ENCODE measurements at places on chromosomes 6 and 20.

- peak; percentile 68 for DNase-seq
Measured at GRCh38 chr20:46060301-46060881, 29.4 kb downstream of the NCOA5 start.

DNA sequence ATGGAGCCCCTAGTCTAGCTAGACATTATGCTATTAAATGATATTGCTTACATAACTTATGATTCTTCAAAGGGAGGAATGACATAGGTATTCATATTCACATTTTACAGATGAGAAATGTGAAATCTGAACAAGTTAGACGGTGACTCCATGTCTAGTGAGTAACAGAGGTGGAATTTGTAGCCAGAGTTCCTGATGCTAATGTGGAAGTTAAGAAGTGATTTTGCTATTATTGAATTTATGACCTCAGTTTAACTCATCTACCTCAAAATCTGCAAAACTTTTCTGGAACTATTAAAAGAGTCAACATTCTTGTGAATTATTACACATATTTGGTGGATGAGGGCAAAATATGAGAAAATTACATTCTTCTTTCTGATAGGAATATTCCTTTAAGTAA, 347.6 kb upstream of the MMS22L start:
- no peak for DNase-seq

GRCh38 chr6:170031684-170032121, 259.2 kb downstream of the DLL1 start:
- DNase-seq, result no peak

DNA sequence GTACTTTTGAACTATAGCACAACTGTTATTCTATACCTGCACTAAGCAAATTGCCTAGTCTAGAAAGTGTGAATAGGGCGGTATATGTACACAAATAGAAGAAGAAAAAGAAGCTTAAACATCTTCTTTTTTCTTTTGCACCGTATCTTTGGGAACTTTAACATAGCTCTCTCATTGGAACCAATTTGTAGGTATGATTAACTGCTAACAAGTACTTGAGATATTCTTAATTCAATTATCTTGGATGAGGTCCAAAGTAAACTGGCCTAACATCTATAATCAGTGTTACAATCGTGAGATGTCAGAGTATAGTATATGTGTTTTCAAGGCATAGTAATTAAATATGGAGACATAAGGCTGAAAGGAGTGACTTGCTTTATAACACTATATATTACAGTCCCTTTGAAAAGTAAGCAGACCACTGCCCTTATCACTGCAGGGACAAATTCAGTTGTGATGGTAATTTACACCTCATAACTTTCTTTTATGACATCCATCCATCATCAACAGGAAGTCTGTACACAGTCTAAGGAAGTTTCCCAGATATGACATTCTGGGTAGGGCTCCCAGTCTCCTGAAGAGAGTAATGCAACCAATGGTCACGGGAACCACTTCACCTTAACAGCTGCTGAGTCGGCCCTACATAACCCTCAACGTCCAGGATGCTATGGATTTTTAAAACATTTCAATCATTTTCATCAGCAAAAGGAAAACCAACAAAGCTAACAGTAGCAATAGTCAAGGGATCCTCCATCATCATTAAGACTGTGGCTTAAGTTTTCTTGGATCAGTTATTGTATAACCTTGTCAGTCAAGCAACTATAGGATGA, 37.6 kb downstream of the NKAIN2 start:
- DNase-seq, result no peak

GRCh38 chr6:13635948-13636658, 21.0 kb downstream of the NOL7 start:
- DNase-seq, result peak; percentile 71

DNA sequence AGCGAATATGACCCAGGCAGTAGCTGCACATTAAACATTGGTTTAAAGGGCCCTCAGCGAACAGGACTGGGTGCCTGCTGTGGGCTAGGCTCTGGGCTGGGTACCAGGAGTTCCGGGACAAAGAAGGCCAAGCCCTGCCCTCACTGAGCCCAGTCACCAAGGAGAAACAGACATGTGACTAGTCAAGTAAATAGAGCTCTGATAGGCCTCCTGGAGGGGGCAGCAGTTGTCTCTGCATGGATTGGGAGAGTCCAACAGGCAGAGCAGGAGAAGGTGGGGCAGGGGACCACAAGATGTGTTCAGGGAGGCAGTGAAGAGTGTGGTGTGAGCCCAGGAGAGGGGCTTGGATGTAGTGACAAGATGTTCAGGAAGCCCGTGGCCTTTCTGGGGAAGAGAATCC, 3.1 kb downstream of the HM13 start:
- DNase-seq, result peak; percentile 78

- no peak for DNase-seq
Measured at GRCh38 chr6:124947971-124948451, 14.2 kb upstream of the RNF217 start.

DNA sequence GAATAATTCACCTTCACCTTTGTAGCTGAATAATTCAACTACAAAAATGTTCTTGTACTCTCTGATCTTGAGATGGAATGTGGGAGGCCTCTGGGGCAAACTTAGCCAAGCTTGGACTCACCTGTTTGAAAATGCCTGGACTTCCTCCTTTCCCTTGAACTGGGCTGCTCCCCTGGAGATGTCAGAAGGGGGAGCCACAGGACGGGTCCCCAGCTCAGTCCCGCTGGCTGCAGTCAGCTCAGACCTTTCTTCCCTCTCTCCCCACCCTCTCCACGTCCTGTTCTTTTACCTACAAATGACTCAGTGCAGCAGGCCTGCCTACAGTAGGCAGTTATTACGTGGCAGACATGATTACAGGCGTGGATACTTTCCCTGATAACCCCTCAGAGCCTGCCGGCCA, 131.5 kb upstream of the RALGAPA2 start:
- no peak for DNase-seq

GRCh38 chr20:51711426-51711825, 56.8 kb downstream of the ATP9A start:
- no peak for DNase-seq

DNA sequence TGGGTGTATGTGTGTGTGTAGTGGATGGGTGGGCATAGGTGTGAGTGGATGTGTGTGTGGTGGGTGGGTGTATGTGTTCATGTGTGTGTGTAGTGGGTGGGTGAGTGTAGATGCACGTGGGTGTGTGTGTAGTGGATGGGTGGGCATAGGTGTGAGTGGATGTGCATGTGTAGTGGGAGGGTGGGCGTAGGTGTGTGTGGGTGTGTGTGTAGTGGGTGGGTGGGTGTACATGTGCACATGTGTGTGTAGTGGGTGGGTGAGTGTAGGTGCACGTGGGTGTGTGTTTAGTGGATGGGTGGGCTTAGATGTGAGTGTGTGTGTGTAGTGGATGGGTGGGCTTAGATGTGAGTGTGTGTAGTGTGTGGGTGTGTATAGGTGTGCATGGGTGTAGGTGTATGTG, 104.4 kb downstream of the MYLK4 start:
- no peak for DNase-seq

DNA sequence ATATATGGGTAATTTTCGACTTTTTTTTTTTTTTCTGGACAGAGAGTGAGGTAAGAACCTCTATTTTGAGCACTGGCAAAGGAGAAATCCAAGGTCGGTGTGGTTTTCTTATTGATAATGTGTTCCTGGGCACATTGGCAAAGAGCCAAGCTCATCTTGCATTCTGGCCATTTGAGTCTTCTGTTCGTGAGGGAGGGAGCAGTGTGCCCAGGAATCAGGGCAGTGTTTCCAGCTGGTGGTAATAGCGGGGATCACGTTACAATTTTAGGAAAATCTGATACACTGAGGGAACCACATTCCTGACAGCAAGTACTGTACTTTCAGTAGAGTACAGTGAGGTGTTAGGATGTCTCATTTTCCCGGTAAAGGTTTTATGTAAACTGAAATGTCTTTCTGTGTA, 442.3 kb upstream of the MAP3K7 start:
- DNase-seq, result no peak

DNA sequence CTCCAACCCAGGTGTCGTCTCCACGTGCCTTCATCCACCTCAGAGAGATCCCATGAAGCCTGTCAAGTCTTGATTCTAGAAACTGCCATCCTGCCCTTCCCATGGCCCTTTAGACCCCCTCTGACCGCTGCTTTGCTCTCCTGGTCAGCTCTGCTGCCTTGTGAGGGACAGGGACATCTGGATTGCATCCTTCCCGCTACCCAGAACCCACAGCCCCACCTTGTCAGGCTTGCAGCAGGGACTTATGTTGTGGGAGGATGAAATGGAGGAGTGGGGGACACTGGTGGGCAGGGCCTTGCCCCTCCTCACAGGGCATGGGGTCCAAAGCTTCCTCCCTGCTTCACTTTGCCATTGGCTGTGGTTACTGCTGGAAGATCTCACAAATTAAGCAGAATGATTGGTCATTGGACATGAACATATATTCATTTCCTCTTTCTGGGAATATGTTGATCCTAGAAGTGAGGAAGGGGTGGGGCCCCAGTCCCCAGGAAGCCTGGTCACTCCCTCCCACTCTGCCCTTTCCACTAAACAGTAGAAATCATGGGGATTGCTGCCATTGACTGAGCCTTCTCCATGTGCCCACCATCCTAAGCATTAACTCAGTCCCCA, 4.5 kb downstream of the GLP1R start:
- DNase-seq, result no peak

DNA sequence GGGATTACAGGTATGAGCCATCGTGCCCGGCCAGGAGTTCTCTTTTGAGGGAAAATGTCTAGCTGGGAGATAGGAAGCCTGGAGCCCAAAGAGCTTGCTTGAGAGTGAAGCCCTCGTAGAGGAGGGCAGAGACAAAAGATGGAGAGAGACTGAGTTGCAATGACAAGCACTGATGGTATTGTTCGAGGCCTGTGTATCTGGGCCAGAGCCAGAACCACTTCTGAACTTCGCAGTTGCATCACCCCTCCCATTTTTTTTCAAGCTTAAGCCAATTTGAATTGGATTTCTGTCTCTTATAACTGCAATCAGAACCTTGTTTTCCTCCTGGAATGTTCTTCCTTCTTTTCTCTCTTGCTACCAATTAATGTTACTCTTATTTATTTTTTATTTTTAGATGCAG, 83.1 kb downstream of the KCNB1 start:
- DNase-seq, result no peak

DNA sequence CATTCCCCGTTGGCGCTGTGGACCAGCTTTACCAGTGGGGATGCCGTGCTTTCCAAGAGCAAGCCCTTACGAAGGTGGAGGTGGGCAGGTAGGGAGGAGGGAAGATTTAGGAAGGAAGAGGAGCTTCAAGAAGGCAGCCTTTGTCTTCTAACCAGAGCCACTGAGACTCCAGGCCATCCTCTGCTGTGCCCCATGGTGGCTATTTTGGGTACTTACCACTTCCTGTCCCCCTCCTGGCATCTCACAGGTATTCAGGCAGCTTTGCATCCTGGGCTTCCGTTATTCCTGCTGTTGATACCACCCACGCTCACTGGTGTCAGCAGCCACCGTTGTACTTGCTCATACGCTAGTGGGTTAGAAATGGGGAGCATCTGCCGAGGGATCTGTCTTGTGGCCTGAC, 22.9 kb downstream of the ERMARD start:
- no peak for DNase-seq

DNA sequence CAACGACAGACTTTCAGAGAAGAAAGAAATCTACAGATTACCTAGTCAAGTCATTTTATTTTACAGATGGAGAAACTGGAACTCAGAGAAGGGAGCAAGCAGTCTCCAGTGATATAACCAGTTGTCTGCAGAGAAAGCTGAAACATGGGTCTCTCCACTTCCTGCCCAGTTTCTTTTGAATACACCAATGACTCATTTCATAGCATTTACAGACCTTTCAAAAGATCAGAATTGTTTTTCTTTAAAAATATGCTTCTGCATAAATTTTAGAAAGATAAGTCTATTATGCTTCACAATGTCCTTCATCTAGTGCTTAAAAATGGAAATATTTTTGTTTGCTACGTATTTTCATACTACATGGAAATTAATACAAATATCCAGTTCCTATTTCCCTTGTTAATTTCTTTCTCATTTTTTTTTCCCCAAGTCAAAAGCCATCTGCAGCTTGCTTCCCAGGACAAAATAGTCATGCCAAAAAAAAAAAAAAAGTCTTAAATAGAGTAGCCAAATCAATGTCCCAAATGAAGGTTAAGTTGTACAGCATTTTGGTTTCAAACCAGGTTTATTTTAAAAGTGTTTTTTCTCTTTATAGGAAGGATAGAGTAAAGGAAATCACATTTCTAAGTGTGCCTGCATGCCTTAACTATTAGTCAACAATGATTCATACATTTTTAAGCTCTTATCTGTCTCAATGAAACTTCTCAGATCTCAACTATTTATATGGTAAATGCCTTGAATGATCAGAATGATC, 36.9 kb downstream of the ARHGAP18 start:
- DNase-seq, result peak; percentile 82

DNA sequence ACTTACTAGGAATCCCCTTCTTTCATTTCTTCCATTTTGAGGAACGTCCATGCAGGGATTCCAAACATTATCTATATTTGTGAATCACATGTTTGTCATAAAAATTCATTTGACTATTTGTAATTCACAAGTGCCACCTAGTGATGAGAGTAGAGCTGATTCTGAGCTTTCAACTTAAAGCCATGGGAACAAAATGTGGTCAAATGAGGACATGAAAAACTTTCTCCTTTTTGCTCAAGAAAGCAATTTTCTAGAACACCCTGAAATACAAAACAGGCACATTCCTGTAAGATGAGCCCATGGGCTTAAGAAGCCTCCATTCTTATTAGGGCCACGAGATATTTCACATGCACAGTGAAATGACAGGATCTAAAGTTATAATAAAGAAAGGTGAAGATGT, 12.3 kb downstream of the MAP3K7 start:
- peak; percentile 36 for DNase-seq

GRCh38 chr6:30730601-30731435, 10.7 kb downstream of the TUBB start:
- peak; percentile 91 for DNase-seq

DNA sequence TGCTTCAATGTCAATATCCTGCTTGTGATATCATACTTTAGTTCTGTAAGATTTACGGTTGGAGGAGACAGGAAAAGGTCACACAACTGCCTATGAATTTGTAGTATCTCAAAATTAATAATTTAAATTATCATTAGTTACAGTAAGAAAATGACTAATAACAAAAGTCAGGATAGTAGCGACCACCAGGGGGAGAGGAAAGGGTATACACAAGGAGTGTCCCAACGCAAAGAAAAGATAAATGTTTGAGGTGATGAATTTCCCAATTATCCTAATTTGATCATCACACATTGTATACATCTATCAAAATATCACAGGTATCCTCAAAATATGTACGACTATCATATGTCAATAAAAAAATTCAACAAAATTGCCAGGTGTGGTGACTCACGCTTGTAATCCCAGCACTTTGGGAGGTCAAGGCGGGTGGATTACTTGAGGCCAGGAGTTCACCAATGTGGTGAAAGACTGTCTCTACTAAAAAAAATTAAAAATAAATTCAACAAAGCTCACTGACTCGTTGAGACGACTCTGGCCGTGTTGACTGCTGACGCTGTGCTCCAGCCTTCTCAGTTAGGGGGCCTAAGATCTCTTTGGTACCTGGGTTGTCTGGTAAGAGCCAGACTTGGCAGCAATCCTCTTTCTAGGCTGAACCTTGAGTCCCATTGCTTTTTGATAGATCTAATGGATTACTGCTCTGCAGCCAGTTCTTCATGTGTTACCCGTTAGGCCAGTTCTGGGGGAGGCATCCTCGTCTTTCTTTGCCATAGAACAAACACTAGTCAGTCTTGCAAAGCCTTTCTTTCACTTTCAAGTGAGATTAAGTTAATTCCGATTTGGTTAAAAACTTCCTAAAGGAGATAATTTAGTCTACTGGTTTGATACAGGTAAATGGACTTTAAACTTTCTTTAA, 9.0 kb upstream of the OVOL2 start:
- DNase-seq, result peak; percentile 22

- no peak for DNase-seq
Measured at GRCh38 chr6:16153211-16153820, 24.4 kb downstream of the MYLIP start.

GRCh38 chr6:139569566-139569965, 195.1 kb upstream of the CITED2 start:
- DNase-seq, result peak; percentile 55
